ENCODE measurements at places on chromosomes 3 and 15.

GRCh38 chr3:161156936-161157335 is 51.8 kb upstream of the B3GALNT1 start:
- DNase-seq, result no peak

- no peak for DNase-seq
These were observed 15.7 kb upstream of the LRCH3 start for GRCh38 chr3:197775317-197775716.

DNA sequence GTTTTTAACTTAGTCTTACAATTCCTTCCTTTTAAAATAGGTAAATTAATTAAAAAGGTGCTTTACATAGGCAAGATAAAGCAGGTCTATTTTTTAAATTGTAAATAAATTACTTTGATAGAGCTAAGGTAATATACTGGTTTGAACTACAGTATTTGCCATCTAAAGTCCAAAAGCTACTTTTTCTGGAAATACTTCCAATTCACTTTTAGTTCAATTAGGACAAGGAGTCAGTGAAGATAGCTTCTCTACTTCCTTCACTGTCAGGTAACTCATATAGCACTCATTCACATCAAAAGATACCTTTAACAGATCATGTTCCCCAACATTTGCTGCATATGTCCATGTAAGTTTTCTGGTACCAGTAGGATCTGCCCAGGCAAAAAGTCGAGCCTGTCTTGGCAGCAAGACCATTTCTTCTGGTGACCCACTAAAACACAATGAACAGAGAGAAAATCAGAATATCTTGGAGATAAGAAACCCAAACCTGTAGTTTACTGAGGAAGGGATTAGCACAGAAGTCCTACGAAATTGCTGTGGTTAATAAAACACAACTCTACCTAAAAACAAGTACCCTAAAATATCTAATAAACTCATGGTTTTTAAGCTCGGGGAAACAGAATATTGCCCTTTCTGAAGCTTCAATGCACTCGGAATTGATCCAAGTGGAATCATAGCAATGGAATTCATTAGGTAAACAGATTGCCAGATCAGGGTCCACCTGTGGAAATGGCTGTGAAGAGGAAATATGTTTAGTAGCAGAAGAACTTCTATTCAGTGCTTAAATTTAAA is 153.1 kb downstream of the VPS13C start:
- no peak for DNase-seq

DNA sequence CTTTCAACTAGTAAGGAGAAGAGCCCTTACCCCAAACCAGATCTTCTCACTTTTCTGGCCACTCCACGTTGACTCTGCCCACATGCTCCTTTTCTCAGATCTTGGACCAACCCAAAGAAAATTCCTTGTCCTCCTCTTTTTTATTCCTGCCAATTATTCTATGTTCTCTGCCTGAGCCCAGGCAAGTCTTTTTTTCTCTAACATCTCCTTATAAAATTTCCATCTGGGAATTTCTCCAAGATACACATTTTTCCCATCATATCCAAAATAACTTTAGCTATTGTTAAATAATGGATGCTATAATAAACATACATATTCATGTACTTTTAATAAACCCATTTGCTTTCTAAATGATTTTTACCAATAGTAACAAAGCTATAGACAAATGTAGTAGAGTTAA is 726.0 kb upstream of the ZNF385D start:
- no peak for DNase-seq

DNA sequence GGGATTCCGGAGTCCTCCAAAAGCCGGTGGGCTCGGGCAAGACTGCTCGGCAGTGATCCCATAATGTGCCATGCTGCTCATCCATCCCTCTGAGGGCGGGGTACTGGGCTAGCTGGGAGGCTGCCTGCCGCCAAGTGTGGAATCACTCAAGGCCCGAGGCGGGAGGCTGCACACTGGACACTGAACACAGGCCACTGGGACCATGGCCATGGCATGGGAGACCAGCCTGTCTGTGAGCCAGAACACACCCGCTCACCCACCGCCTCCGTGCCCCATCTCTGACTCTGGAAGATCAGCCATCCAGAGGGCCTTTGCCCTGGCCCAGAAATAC is 1.4 kb downstream of the C3orf22 start:
- peak; percentile 6 for DNase-seq

DNA sequence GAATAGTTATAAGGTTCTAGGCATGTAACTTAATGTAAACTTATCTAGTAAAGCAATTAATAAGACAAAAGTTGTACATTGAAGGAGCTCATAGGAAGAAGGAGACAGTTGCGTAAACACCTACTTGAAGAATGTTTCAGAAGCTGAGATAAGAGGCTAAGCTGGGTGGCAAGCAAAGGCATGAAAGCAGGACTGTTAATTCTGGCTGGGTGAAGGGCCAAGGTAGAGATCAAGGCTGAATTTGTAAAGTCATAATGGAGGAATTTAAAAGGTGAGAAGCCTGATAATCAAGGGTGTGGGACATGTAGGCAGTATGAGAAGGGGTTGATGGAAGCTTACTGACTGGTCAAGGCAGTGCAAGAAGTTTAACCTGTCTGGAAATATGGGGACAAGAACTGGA is 80.4 kb upstream of the TGFBR2 start:
- DNase-seq, result no peak

DNA sequence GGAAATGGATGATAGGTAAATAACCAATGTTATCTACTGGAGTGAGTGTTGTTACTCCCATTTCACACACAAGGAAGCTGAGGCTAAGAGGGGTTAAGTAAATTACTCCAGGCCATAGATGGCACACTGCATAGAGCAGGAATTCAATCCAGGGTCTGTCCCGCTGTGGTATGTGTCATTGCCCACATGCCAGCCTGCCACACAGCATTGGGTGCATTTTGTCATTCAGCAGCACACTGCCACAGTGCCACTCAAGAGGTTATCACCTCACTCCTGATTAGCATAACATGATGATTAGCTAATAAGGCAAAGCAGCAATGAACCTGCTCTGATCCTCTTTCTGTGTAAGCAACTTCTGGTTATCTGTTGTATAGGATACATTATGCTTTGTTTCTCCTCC is 157.4 kb upstream of the CTNNB1 start:
- no peak for DNase-seq

DNA sequence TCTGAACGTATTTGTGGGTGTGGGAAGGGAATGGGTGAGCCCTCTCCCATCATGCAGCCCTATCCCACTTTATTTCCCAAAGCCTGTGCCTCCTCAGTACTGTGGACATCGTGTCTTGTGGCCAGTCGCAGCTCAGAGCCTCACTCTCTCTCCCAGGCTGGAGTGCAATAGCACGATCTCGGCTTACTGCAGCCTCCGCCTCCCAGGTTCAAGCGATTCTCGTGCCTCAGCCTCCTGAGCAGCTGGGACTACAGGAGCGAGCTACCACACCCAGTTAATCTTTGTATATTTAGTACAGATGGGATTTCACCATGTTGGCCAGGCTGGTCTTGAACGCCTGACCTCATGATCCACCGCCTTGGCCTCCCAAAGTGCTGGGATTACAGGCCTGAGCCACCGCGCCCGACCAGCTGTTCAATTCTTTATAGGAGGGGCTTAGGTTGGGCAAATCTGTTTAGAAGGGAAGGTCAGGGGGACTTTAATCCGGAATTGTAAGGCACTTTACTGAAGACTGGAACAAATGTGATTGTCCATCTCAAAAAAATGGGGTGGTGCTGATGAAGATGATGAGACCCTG is 42.7 kb upstream of the BDH1 start:
- DNase-seq, result no peak

GRCh38 chr3:60803216-60804173 is 447.8 kb downstream of the FHIT start:
- no peak for DNase-seq

GRCh38 chr3:72950801-72951200 is 45.8 kb upstream of the PPP4R2 start:
- no peak for DNase-seq

DNA sequence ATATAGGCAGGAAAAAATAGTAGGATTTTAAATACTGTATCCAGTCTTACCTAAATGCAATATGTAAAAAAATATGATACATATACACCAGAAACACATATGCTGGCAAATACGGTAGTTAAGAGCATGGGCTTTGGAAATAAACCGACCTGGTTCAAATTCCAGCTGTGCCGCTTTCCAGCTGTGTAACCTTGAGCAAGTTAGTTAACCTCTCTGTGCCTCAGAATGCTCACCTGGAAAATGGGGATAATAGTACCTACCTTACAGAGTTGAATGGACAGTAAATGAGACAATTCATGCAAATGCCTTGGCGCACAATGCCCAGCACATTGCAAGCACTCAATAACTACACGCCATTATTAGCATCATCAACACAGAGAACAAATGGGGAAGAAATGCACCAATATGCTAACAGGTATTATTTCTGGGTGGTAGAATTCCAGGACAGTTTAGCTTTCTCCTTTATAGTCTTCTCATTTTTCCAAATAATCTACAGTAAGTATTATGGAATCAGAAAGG is 50.6 kb downstream of the SUMF1 start:
- no peak for DNase-seq

DNA sequence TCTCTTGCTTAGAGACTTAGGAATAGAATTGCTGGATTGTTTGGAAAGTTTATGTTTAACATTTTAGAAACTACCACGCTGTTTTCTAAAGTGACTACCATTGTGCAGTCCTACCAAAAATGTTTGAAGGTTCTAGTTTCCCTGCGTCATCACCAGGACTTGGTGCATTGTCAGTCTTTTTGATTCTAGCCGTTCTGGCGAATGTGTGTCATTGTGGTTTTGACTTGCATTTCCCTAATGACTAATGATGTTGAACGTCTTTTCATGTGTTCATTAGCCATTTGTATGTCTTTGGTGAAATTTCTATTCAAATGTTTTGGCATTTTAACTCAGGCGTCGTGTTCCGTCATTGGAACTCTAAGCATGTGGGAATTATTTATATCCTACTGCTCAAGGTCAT is 58.0 kb downstream of the CHD2 start:
- DNase-seq, result no peak

DNA sequence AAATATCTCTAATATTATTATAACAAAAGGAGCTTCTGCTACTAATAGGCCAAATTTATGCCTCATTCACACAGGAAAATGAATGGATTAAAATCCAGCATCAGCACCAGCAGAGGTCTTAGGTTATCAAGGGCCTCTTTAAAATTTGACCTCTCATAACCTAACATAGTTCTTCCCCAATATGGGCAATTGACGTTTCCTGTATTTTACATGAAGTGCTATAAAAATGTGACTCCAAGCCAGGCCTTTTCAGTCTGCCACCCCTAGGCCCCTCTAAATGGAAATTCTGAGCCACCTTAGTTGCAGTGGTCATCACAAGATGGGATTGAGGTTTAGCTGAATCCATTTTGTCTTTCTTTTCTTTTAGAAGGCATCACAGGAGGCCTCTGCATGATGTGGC is 70.1 kb downstream of the CASR start:
- no peak for DNase-seq

- no peak for DNase-seq
These were observed 1.3 kb downstream of the RHCG start for GRCh38 chr15:89494941-89495637.

DNA sequence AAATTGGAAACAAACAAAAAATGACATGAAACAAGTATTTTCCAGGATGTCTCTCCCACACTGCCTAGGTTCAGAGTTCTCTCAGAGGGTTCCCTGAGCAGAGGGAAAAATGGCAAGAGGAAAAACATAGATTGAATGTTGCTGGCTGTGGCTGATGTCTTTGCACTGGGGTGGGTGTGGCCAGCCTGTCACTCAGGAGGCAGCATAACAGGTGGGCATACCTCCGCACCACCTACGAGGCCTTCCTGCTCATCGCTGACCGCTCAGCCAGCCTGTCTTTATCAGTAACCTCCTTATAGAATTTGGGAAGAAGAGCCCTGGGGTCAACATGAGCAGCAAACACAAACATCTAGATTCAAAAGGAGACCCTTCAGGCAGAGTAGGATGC is 216.6 kb upstream of the UMPS start:
- no peak for DNase-seq

- no peak for DNase-seq
These were observed 111.9 kb downstream of the NR1I2 start for GRCh38 chr3:119893769-119894168.

- DNase-seq, result no peak
These were observed 110.2 kb downstream of the ADCY5 start for GRCh38 chr3:123338620-123339061.

DNA sequence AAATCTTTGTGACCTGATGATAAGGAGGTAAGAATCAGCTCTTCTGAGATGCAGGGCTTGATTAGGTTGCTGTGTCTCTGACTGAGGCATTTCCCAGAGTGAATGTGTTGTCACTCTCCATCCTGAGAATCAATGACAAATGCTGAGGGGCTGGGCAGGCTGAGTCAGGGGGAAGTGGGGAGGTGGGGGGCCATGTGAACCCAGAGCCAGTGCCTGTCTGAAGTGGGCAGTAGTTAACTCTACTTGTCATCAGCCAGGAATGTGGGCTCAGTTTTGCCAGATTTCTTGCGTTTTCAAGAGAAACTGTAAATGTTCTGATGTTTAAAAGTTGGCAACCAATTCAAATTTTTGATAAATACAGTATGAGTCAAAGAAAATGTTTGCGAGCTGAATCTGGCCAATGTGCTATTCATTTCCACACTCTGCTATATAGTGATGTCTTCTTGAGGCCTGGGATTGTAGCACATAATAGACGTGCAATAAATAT is 3.1 kb upstream of the BNC1 start:
- DNase-seq, result peak; percentile 81

GRCh38 chr3:9787714-9788113 is 4.6 kb downstream of the TADA3 start:
- DNase-seq, result no peak

DNA sequence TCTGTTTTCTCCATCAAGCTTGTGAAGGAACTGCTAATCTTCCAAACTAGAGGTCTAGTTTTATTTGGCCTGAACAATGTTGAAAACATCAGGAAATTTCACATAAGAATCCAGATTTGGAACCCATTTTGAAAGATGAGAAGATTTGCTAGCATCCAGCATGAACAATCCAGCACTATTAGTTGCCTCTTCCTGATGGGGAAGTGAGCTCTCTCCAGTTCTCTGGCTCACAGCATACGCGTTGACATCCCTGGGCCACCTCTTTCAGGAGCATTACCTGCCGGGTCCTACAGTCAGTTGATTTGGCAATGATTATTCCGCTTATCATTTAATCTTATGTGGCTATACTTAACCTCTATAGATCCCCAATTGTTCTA is 10.9 kb downstream of the GPR87 start:
- DNase-seq, result peak; percentile 17
